ENCODE measurements at places on chromosomes 12 and 14.

DNA sequence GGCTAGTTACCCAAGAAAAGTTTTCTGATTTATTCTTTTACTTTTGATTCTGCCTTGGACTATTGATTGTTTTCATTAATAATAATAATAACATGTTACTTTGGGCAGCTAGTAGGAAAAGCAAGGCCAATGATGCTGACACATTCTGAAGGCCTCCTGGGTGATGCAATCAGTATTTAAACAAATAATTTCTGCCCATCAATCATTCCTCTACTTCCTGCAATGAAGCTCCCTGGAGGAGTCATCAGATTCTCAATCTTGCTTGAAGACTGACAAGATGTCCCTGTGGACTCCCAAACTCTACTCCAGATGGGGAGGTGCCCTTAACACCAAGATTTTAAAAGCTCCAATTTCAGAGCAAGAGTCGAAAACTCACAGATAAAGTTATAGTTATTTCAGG lies at the start of gene SPX:
Gene SPX (plus strand): TSS at position 244 of the 400 bp plus-strand sequence. CDS start 177 bp downstream, outside the sequence.
- no peak for DNase-seq

DNA sequence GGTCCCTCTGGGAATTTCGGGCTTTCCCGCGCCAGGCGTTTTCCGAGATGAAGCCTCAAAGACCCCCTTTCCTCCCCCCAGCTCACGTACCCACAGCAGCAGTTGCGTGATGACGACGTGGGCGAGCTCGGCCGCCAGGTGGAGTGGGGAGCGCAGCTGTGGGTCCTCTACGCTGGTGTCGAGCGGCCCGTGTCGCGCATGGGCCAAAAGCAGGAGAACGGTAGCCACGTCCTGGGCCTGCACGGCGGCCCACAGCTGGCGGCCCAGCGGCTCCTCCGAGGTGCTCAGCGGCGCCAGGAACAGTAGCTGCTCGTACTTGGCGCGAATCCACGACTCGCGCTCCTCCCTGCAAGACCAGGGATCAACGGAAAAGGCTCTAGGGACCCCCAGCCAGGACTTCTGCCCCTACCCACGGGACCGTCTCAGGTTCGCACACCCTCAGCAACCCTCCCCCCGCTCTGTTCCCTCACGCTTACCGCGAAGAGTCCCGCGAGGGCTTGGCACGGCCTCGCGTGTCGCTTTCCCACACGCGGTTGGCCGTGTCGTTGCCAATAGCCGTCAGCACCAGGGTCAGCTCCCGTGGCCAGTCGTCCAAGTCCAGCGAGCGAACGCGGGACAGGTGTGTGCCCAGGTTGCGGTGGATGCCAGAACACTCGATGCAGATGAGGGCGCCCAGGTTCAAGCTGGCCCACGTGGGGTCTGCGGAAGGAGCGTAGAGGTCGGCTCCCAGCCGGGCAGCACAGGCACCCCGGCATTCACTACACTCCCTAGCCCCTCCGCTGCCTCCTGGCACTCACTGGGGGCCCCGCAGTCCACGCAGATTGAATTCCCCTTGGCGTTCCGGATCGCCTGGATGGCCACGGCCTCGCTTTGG lies 11.4 kb downstream of the AGAP2 start:
- DNase-seq: no peak

DNA sequence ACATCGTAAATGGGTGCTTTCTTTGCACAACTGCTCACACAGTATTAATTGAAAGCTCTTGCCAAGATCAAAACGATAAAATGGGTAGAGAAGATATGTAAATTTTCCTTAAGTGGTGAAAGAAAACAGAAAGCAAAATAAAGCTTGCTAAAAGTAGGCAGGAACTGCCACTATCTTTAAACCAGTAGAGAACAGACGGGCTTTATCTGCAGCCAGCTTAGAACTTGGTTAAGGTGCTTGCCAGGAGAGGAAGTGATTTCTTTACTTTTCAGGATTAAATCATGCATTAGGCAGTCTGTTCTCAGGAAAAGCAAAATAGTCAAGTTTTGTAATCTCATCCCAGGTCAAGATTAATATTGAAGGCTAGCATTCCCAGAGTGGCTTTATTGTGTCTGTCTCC lies 56.9 kb upstream of the CCDC175 start:
- DNase-seq: no peak

DNA sequence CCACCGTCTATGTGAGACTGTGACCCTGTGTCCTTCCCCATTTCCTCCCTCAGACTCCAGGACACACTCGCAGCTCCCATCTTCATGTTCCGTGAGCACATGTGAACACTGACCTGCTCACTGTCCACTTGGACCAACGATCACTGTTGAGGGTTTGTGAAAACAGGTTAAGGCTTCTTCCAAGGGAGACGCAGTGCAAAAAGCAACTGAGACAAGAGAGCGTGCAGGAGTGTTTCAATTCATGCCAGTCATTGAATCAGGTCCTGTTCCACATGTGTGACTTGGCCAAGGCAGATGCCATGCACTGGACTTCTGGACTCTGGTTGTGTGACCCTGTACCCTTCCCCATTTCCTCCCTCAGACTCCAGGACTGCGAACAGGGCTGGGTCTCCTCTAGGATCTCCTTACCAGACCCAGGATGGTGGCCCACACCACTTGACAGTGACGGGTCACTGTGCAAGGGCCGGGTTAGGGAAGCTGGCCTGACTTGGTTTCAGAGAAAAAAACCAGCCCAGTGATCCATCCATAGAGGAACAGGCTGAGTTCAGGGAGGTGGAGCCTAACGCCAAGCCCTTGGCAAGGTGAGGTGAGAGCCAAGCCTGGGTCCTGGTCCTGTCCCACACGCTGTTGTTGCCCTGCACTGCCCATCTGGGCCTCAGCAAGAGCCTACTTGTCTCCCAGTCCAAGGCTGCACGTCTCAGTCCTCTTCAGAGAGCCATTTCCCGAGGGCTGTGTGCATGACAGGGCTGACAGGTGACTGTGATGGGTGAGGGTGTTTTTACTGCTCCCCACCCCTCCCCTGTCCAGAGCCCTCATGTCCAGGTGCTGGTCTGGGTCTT lies 5.7 kb upstream of the KRT5 start:
- no peak for DNase-seq

DNA sequence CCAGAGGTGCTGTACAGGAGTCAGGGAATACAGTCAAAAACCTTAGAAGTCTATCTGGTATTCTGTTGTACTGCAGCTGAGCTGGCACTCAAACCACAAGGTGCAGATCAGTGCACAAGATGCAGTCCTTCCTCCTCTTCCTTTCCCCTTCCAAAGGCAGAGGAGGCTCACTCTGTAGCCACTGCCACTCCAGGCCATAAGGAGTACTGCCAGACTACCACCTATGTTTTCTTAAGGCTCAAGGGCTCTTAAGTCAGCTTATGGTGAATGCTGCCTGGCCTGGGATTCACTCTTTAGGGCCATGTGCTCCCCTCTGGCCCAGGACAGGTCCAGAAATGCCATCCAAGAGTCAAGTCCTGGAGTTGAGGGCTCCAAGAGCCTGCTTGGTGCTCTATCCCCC lies 200.3 kb downstream of the CRADD start:
- DNase-seq: no peak
